ENCODE measurements at places on chromosomes 11 and 22.

- DNase-seq, result no peak
Measured at GRCh38 chr22:42925598-42925997, 68.5 kb upstream of the ARFGAP3 start.

- no peak for DNase-seq
Measured at GRCh38 chr11:119029340-119030028, 1.2 kb downstream of the SLC37A4 start.

DNA sequence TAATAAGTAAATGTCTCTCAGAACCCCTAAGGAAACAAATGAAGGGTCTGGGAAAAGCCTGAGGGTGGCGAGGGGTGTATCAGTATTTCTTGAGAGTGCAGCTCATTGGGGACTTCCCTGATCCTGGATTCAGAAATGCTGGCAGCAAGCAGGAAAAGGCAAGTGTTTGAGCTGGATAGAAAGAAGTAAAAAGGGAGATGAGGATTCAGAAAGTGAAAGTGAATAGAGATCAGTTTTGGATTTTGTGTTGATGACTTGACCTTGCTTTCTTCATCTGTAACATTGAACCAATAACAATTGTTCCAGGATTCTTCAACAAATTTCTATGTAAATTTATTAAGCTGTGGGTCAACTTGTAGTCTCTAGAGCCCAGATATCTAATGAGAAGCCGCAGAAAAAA is 66.9 kb upstream of the CTSC start:
- DNase-seq, result no peak

GRCh38 chr11:110519796-110520195 is 90.0 kb downstream of the FDX1 start:
- no peak for DNase-seq

DNA sequence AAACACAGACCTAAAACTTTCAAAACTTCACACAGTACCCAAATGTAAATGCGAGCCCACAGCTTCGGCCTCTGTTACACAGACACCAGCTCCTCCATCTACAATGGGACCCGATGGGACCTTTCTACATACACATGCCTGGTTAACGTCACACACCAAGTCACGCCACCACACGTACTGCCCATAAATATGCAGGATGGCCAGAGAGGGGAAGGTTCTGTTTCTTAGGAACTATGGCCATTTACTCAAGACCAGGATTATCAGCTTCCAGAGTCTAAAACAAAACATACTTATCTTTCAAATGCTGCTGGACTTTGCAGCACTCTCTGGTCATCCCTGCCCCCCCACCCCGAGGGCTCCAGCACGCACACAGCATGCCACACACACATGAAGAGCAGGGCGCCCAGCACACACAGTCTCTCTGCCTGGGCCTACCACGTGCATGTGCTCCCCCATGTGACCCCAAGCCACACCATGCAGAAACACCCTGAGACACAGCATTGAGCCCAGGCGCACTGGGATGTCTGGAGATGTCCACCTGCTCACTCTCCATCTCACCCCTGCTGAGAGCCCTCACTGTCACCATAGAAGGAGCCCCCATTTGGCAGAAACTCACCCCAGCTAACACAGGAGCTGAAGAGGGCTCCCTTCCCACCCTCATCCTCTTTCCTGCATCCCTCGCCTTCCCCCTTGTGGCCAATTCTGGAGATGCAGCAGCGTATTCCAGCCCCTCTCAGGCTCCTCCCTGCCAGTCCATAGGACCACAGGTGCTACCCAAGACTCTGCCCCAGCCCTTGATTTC is 61.8 kb downstream of the SLC22A12 start:
- DNase-seq, result peak; percentile 49

DNA sequence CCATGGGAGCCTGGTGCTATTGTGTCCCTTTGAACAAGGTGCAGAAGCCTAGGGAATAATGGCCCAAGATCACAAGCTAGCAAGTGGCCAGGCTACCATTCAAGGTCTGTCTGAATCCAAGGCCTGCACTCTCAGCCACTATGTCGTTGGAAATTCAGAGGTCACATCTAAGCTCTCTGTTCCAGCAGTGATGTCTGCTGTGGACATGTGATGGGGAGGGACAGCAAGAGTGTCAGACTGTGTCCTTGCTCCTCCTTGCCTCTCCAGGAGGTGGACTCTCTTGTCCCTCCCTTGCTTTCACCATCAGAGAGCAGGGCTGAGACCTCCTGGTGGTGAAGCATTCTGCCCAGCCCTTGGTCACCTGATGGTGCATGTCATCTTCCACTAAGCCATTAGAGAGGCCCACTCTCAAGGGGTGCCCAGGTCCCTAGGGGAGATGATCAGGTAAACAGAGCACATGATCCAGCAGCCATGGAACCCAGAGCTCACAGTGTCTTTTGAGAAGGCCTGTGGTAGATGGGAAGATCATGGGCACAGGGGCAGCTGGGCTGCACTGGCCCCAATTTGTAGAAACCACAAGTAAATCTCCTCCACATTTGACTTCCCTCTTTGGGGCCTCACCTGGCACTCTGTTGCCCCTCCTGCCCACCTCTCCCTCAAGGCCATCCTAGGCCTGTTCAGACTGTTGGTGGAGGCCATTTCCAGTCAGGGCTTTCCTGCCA is 37.1 kb upstream of the SUSD2 start:
- no peak for DNase-seq

- peak; percentile 4 for DNase-seq
Measured at GRCh38 chr11:36744375-36745168, 146.5 kb upstream of the RAG2 start.

DNA sequence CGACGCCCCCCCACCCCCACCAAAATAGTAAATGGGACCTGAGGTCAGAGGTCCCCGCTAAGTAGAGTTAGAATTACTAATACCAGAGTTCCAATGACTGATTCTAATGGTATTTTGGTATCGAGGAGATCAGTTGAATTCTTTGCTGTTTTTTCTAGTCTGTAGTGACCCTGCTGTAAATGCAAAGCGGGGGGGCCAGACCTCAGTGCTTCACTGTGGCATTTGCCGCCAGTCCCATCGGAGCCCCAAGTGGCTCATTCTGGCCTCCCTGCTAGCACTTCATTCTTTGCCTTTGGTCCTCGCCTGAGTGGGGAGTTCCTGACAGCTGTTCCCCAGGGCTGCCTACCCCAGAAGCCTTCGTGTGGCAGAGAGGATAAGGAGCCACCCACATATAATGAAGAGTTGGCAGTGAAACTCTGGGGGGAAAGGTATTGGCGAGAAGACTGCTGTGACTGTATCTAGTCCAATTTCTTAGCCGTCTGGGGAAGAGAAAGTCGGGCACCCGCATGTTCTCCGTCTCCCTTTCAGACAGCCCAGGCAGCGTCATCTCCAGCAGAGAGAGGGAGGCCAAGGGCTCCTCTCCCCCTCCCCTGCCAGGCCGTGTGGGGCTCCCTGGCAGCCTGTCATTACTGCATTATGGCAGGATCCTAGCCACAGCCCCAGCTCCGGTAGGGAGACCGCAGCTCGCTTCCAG is 19.4 kb upstream of the CABP7 start:
- no peak for DNase-seq

DNA sequence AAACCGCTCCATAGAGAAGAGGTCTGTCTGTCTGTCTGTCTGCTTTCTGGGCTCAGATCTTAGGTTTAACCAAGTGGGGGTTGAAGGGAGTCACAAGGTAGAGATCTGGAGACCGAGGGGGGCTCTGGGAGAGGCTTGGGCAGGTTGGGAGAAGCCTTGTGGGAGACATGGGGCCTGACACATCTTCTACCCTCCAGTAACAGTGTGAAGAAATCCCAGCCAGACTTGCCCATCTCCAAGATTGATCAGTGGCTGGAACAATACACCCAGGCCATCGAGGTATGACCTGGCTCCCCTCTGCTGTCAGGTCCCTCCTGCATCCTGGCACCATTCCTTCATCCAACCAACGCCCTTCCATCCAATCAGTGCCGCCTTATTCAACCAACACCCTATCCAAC is 7.4 kb downstream of the PRR33 start:
- DNase-seq, result no peak

- no peak for DNase-seq
Measured at GRCh38 chr11:27558401-27558800, 51.8 kb upstream of the LIN7C start.

DNA sequence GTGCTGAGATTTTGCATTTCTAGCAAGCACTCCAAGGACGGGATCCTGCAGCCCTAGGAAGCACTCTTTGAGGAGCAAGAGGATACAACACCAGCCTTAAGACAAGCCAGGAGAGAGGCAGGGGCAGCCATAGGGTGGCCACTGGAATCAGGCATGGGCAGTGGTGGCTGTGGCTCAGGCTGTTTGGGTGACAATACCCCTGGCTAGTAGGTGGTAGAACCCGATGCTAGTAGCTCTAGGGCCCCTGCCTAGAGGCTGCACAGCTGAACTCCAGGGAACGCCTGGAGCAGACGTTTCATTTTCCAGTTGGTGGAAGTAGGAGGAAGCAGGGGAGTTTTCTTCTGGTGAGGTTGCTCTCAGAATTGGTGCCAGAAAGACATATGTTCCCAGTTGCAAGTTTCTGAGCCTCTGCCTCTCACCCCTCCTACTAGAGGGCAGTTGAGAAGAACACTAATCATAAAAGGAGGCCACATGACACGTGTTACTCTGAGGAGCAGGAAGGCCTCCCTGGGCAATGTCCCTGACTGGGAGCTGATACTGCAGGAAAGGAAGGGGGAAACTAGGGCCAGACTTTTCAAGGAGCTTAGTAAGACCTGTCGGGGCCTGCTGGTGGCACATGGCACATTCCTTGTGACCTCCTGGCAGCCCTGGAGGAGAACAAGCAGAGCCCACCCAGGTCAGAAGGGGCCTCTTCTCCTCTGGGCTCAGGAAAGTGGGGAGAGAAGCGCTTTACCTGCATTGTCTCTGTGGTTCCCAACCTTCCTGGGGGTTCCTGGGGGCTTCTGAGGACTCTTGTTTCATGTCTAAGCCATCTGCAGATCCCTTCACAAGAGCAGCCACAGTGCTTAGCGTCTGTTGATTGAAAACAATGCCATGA is 56.6 kb upstream of the DRD2 start:
- no peak for DNase-seq

DNA sequence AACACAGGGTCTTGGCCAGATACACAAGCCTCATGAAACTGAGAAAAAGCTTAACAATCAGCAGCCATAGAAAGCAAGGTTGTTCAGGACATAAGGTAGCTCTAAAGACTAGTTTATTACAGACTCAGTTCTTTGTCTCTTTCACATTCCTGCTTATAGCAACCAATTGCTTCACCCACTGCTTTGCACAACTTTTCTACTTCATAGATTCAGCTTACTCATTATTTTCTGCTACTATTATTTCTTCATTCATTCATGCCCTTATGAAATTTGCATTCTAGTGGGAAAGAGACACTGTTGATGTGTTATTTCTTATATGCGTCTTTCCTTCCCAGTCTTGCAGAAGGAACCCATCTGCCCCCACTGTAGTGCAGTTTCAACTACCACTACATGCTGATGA is 4.7 kb downstream of the CCDC34 start:
- DNase-seq, result no peak

GRCh38 chr11:133253570-133253969 is 278.7 kb downstream of the OPCML start:
- no peak for DNase-seq

- DNase-seq, result no peak
Measured at GRCh38 chr22:24474649-24475255, 20.4 kb upstream of the UPB1 start.
